ENCODE measurements at places on chromosomes 11 and 22.

DNA sequence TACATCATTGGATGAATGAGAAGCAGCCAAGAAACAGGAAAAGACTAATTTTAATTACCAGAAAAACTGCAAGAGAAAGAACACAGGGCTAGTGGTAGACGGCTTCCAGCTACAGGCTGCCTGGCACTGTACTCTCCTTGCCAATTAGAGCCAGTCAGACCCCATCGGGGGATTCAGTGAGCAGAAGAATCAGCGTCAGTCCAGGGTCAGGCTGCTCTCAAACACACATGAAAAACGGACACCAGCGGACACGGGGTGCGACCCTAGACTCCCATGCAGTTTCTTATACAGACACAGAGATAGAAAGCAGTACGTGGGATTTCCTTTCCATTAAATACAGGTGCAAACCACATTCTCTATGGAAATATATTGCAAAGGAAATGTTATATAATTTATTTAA lies 1.1 kb upstream of the CNTN5 start:
- peak overlapping the region; percentile 48 for H3K4me3 ChIP-seq
- no peak overlapping the region for H3K27ac ChIP-seq

GRCh38 chr11:62077132-62077531 lies 46.7 kb upstream of the INCENP start:
- no peak overlapping the region for H3K4me3 ChIP-seq
- H3K27ac ChIP-seq = no peak overlapping the region
- H3K4me1 ChIP-seq = peaks cover 7% of the 10 kb centered on the region
- DNase-seq = no peak

DNA sequence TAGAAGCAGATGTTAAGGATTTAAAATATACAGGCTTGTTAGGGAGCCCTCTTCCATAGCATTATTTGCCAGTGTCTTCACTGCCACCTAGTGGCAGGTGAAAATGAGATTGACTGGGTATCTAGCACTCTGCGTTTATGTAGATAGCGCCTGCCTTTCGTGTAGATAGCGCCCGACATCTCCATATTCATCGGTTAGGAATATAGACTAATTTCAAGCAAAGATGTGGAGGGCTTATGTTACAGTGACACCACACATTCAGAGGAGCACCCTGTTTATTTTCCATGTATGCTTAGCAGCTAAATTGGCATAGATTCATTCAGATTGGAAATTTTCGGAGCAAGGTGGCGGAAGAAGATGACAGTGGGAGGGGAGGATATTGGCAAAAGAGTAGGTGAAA lies 72.0 kb downstream of the SLC5A12 start:
- H3K4me1 ChIP-seq = no peaks in the 10 kb centered on the region
- H3K27ac ChIP-seq = no peak overlapping the region
- no peaks in the 10 kb centered on the region for H3K36me3 ChIP-seq
- no peak for DNase-seq
- no peaks in the 10 kb centered on the region for H3K27me3 ChIP-seq

DNA sequence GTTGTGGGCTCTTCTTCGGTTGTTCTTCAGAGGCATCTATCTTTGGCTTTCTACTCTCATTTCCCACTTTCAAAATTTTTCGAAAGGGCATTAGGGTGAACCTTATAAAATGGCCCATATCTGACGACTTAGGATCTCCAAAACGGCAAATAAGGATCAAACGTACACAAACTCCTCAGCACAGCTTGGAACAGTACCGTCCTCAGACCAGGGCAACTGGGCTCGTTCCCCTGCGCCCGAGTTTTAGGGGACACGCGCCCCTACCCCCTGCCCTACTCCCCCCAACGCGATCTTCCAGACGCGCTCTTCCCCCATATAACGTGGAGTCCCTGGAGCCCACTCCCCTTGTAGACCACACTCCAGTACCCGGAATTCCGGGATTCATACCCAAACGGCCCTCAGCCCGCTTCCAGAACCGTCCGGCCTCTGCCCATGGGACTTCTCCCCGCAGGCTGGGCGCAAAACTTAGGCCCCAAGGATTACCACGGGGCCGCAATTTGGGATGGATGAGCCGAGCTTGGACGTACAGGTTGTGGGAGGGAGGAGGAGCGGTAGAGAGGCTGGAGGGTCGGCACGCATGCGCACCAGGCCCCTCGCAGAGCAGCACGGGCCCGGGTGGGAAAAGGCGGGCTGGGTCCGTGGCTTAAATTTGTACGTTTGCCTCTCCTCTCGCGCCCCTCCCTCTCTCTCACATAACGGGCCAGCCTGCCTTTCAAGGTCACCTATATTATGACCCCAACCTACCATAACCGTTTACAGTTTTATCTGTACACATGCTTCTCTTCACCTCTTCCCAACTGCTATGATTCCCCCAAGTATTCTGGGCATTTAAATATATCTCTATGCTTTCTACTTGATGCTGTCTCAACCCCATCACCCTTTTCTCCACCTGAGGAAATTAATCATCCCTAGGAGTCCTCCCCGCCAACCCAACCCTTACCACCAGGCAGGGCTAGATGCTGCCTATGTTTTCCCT lies 3.4 kb downstream of the CCDC89 start:
- peak overlapping the region; percentile 64 for H3K4me3 ChIP-seq
- DNase-seq = no peak
- no peak overlapping the region for H3K27ac ChIP-seq

DNA sequence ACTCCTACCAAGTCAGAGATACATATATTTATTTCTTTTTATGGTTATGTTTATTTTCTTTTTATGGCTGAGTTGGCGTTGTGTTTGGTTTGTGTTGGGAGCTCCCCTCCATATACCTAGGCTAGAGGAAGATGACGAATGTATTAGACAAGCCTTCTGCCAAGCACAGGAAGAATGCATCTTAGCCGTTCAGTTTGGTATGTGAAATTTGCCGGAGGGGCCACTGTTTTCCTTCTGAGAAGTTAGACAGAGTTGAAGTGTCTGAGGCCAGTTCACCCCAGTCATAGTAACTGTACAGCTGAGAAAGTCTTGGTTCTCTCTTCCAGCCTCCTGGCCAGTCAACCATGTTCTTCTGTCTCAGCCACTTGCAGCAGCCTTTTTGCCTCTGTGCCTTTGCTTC lies 29.8 kb downstream of the TEAD1 start:
- H3K36me3 ChIP-seq = no peaks in the 10 kb centered on the region
- no peak overlapping the region for H3K27ac ChIP-seq
- H3K4me1 ChIP-seq = peaks cover 9% of the 10 kb centered on the region
- no peak overlapping the region for H3K4me3 ChIP-seq

DNA sequence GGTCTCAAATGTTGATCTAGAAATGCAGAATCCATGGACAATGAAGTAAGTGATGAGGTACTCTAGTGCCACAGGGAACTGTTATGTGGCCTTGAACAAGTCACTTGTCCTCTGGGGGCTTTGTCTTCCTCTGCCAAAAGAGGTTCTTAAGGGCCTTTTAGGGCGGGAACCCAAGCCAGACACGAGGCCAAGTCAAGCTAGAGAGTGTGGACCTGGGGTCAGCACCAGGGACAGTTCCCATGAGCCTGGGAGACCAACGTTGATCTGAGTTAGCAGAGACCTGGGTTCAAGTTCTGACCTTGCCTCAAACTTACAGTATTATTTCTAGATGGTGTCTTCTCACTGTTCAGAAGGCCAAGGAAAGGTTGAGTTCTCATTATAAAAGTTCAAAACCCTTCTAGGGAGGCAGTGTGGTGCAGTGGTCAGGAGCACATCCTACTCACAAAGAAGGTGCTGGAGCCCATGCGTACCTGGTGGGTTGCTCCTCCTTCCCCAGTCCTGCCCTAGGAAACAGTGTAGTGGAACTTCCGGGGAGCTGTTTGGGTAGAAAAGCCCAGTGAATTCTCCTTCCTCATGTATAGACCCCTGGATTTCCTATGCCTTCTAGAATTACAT lies 121.5 kb downstream of the CHST1 start:
- no peaks in the 10 kb centered on the region for H3K4me1 ChIP-seq
- H3K36me3 ChIP-seq = no peaks in the 10 kb centered on the region
- no peaks in the 10 kb centered on the region for H3K27me3 ChIP-seq
- H3K27ac ChIP-seq = no peak overlapping the region
- DNase-seq = no peak

- no peak for DNase-seq
- peaks cover 2% of the 10 kb centered on the region for H3K27me3 ChIP-seq
- no peaks in the 10 kb centered on the region for H3K4me1 ChIP-seq
- no peak overlapping the region for H3K4me3 ChIP-seq
- H3K36me3 ChIP-seq = no peaks in the 10 kb centered on the region
Measured at GRCh38 chr11:72278905-72279304, 34.9 kb upstream of the PHOX2A start.

GRCh38 chr22:32130464-32130863 lies 28.6 kb downstream of the C22orf42 start:
- H3K4me3 ChIP-seq = no peak overlapping the region
- H3K36me3 ChIP-seq = no peaks in the 10 kb centered on the region
- H3K27ac ChIP-seq = no peak overlapping the region
- H3K27me3 ChIP-seq = no peaks in the 10 kb centered on the region

DNA sequence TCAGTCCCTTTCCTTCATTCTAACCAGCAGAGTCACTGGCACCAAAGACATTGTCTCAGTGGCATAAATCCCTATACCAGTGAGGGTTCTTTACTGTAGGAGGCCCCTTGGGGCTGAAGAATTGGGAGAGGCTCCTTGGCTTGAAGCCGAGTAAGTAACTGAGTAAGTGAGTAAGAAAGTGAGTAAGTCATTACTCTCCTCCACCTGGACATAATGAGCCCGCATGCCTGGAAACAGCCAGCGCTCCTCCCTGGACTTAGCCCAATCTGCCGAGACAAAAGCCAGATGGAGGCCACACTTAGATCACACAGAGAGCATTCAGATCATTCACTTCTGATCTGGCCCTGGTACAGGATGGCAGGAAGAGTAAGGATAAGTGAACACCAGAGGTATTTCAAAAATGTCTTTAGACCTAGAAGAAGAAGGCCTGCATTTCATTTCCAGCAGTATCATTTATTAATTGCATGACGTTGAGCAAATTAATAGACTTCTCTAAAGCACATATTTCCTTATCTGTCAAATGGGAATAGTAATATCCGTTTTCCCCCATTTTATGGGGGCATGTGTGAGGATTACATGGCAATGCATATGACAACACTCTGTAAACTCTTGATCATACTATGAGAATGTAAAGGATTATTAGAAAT lies 8.2 kb upstream of the MICAL3 start:
- no peak overlapping the region for H3K4me3 ChIP-seq
- no peak overlapping the region for H3K27ac ChIP-seq
- no peak for DNase-seq
- no peaks in the 10 kb centered on the region for H3K4me1 ChIP-seq
- no peaks in the 10 kb centered on the region for H3K27me3 ChIP-seq
- H3K36me3 ChIP-seq = no peaks in the 10 kb centered on the region

GRCh38 chr22:27800250-27801201 lies 1.0 kb downstream of the MN1 start:
- peaks cover 46% of the 10 kb centered on the region for H3K27me3 ChIP-seq
- peak overlapping the region; percentile 69 for H3K4me3 ChIP-seq
- peaks cover 34% of the 10 kb centered on the region for H3K36me3 ChIP-seq
- peaks cover 65% of the 10 kb centered on the region for H3K4me1 ChIP-seq

- peaks cover 30% of the 10 kb centered on the region for H3K4me1 ChIP-seq
- peaks cover 68% of the 10 kb centered on the region for H3K36me3 ChIP-seq
- H3K4me3 ChIP-seq = no peak overlapping the region
- no peak overlapping the region for H3K27ac ChIP-seq
- no peak for DNase-seq
Measured at GRCh38 chr11:126341760-126342161, 13.7 kb upstream of the ST3GAL4 start.

DNA sequence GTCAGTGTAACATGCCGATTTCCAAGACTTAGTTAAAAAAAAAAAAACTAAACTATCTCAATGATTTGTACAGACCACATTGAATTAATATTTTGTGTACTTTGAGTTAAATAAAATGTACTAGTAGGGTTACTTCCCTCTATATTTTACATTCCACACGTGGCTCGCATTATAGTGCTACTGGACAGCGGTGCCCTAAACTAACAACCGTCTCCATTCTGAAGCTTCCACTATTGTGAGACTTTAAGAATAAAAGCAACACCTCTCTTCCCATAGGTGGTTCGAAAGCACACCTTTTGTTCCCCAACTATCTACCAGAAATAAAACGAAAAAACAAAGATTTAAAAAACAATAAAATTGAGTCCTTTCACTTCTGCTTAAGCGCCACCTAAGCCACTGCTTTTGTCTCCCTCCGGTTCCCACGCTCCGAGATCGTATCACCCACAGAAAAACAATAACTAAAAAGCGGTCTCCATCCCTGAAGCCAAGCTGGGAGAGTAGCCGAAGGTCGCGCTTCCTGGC lies 380 bp upstream of the TTC17 start:
- H3K4me3 ChIP-seq = peak overlapping the region; percentile 96
- peak overlapping the region; percentile 86 for H3K27ac ChIP-seq
- H3K36me3 ChIP-seq = peaks cover 4% of the 10 kb centered on the region
- peaks cover 4% of the 10 kb centered on the region for H3K4me1 ChIP-seq

DNA sequence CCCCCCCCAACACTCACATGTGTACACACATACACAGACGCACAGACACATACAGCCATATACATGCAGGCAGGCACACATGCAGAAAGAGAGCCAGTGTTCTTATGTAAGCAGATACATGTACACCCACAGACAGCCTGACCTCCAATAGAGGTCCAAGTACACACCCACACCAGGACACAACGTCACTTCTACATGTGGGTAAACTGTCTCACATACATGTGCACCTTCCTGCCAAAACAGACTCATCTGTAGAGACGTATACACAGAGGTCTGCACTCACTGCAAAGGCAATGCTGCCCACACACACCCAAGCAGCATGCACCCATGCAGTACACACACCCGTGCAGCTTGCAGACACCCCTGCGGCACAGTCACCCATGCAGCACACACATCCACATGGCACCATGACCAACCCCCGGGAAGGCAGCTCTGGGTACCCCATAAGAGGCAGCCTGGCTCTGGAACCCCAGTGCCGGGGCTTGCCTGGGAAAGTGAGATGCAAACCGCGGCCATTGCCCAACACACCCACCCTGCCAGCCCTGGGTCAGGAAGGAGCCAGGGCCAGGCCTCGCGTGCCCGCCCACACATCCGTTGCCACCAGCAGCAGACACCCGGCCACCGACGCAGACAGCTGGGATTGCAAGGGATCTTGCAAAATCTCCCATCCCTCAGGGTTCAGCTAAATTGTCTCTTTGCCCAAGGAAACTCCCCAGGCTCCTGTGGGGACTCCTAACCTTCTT lies 10.1 kb downstream of the CASTOR1 start:
- H3K4me1 ChIP-seq = peaks cover 15% of the 10 kb centered on the region
- no peak overlapping the region for H3K4me3 ChIP-seq
- no peak for DNase-seq
- H3K36me3 ChIP-seq = peaks cover 12% of the 10 kb centered on the region
- H3K27me3 ChIP-seq = no peaks in the 10 kb centered on the region

DNA sequence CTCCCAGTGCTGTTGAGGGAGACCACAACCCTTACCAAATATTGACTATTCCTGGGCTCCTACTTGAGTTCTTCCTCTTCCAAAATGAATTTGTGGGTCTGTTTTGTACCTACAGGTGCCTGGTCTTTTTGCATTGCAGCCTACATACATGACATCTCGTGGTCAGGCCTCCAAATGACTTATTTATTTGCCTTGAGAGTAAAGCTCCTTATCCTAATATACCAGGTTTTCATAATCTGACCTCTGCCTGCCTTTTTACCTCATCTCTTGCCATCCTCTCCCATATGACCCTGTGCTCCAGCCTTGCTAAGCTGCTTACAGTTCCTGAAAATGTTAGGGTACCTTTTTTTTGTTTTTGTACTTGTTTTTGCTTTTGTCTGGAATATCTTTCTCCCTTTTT lies 130.4 kb downstream of the UVRAG start:
- no peak overlapping the region for H3K27ac ChIP-seq
- H3K4me1 ChIP-seq = peaks cover 5% of the 10 kb centered on the region
- no peaks in the 10 kb centered on the region for H3K27me3 ChIP-seq
- H3K4me3 ChIP-seq = no peak overlapping the region
